ENCODE measurements at places on chromosomes 16 and 17.

- DNase-seq, result no peak
Measured at GRCh38 chr16:58105631-58106030, 23.6 kb downstream of the CFAP20 start.

DNA sequence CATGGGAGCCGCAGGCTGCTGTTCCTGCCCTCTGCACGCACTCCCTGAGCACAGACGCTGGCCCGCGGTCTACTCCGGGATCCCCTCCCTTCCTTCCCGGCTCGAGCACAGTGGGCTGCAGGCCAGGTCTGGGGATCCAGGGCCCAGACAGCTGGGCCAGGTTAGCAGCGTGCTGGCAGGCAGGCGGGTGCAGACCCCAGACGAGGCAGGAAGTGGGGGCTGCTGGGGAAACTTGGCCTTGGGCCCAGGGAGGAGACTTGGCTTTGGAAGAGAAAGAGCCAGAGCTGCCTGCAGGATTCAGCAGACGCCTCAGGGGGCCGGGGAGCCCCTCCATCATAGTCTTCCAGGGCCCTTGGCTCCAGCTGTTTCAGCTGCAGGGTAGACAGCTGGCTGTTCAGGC is 30.2 kb upstream of the ABCC3 start:
- DNase-seq, result no peak

DNA sequence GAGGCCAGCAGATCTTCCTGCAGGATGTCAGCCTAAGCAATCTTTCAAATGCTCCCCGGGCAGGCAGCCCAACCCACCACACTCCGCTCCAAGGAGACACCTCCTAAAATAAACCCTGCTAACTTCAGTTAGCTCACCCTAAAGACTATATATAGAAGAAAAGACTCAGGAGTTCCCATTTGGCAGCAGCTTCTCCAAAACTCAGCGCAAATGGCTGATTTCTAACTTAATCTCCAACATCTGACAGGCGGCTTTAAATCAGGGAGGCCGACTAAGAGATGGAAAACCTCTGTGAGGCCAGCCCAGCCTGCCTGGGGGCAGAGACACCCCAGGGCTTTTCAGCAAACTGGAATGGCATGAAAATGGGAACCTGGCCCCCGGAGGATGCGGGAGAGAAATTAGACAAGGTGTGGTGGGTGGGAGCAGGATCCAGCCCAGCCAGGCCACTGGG is 91.6 kb downstream of the XYLT1 start:
- DNase-seq, result no peak

DNA sequence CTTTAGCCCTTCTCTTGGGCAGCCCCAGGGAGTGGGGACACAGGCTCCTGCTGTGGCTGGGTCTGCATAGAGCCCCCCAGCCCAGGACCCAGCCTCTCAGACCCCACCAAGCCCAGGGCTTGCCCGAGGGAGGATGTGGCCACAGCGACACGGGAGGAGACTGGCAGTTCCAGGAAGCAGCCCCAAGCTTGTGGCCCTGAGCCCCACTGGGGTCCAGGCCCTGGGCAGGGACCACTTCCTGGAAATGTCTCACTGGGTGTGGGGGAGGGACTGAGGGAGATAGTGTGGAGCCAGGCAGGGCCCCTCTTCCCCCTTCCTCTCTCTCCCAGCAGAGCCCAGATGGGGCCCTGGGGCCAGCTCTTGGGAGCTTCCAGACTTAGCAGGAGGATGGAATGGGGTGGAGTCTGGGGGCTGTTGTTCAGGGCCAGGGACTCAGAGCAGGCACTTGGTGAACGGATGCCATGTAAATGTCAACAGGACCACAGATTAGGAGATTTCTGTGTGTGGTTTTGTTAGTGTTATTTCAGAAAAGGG is 35.3 kb downstream of the ADGRG5 start:
- no peak for DNase-seq

GRCh38 chr16:3518292-3518985 is 17.6 kb downstream of the CLUAP1 start:
- no peak for DNase-seq

DNA sequence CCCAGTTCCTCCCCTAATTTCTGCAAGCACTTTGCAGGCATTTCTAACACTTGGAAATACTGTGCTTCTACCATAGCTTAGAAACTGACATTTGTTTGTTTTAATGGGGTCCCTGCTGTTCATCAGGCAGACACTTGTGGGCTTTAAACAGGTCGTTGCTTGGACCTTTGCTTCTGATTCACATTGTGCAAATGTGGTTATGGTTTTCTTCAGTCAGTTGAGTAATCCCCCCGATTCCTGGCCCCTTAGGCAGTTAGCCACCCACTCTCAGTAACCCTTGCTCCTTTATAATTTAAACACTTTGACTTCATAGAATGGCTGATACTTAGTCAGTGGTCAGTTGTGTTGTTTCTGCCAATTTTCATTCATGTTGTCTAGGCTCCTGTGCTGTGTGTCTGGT is 39.4 kb downstream of the SLC47A1 start:
- no peak for DNase-seq

- no peak for DNase-seq
Measured at GRCh38 chr17:8537734-8538133, 92.8 kb downstream of the MYH10 start.
